Thyroid gland (tissue), 4 donors: ENCODE measurements at places on chromosomes 11 and 22. TPM values are rescaled to one million over a fixed set of nuclear protein-coding genes. Genes with fewer than 3 reads are reported as not detected.

Gene PGGHG
- total RNA-seq = 21.8 TPM

GRCh38 chr11:11318961-11319360 is 34.1 kb downstream of the CSNK2A3 start:
- no peak for DNase-seq

DNA sequence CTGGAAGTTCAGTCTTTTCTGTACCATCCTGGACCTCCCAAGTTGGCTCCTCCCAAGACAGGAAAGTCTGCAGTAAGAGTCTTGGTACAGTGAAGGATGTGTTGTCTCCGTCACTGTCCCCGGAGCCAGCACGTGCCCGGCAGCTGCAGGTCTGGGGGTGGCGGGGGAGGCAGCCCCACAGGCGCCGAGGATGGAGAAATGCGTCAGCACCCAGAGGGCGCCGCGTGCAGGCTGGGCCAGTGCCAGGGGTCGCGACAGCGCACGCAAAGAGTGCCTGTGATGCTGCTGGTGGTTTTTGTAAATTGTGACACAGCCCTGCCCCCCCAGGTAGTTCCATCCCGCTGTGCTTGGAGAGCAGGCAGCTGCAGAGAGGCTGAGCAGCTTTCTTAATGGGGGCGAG is 1200.5 kb downstream of the BRD1 start:
- DNase-seq = no peak

Gene MS4A12
- total RNA-seq = not detected

- DNase-seq = peak; percentile 84
Observed at GRCh38 chr11:2151500-2152257, 9.3 kb downstream of the INS start.

GRCh38 chr11:17439316-17439782 is 37.3 kb downstream of the ABCC8 start:
- peak; percentile 80 for DNase-seq

Gene MMP11
- total RNA-seq = 2.1 TPM
